Muscle of arm (tissue), 14 donors: ENCODE measurements at places on chromosomes 4 and X.

- no peak for DNase-seq
These were observed 55.8 kb upstream of the F8A3 start for GRCh38 chrX:155514225-155514624.

DNA sequence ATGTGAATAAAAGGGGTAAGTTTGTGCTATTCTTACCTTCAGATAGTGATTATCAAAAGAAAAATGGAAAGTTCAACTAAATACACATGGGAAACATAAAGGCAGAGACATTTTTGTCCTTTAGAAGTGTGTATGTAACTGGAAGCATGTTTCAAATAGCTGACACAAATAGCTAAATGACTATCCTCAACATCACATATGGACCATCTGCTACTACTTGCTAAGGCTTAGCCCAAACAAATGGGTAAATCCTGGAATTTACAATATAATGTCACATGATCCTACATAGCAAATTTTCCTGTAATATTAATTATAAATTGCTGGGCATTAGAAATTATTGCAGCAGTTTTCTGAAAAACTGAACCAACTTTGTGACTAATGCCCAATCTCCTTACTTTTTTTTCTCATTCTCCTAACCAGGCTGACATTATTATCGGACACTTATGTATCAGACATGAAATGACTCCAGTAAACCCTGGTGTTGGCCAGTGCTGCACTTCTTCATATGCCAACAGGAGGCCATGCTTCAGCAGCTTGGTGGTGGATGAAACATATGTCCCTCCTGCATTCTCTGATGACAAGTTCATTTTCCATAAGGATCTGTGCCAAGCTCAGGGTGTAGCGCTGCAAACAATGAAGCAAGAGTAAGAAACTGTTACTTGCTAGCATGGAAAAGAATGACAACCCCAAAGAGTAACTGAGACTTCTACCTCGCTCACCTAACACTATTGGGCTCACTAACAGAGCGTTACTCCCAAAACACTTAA, 16.1 kb downstream of the AFP start:
- no peak for DNase-seq

- DNase-seq: no peak
These were observed 8.2 kb downstream of the GSX2 start for GRCh38 chr4:54107951-54108748.

DNA sequence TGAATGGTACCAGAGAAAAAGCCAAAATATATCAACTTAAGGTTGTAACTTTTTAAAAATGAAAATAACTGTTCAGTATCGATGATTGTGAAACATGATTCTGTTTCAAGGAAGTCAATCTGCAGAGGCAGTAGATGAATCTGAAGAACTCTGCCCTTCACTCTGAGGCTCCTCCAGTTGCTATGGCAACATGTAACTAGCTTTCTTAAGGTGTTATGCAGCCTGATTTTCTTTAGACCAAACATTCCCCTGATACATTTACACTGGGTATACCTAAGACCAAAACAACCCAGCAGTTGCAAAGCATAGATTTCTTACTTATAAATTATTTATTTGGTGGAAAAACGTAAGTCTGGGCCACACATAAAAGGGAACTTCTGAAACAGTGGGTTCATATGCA, 133.6 kb upstream of the RASGEF1B start:
- no peak for DNase-seq

GRCh38 chrX:55908661-55909212, 191.2 kb downstream of the RRAGB start:
- DNase-seq: no peak

- no peak for DNase-seq
These were observed 168.2 kb downstream of the DCTD start for GRCh38 chr4:182748949-182749348.
